ENCODE measurements at places on chromosomes 3 and 15.

GRCh38 chr15:62997441-62997840 is 45.1 kb upstream of the TPM1 start:
- no peak for DNase-seq

DNA sequence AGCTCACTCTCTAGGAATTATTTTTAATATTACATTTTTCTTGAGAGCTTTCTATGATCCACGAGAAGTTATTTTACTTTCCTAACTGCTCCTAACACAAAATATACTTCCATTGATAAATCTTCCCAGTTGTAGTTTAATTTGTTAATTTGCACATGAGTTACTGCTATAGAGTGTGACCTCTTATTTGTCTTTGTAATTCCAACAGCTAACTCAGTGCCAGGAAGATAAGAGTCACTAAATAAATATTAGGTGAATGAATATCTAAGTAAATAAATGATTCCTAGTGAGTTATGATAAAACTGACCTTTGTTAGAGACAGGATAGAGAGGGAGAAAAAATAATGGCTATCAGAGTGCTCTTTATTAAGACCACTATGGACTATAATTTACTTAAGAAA is 319.9 kb downstream of the NAALADL2 start:
- DNase-seq: no peak

- no peak for DNase-seq
Observed at GRCh38 chr15:59678620-59679019, 10.5 kb downstream of the BNIP2 start.

- no peak for DNase-seq
Observed at GRCh38 chr3:161082063-161082462, 23.1 kb downstream of the B3GALNT1 start.

DNA sequence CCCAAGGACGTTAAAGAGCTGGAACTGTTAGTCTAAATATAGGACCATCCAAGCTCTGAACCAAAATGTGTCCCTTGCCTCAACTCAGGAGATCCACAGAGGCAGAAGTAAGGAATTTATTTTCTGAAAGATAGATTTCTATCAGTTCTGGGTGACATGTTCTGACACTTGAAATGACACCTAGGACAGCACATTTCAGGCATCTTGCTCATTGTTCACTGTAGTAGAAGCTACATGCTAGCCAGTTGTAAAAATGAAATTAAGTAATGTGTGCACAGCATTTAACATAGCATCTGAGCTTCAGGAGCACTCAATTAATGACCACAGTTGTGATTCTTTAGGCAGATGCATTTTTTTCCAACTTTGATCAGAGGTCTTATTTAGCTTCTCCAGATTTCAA is 567 bp downstream of the CCR2 start:
- no peak for DNase-seq

DNA sequence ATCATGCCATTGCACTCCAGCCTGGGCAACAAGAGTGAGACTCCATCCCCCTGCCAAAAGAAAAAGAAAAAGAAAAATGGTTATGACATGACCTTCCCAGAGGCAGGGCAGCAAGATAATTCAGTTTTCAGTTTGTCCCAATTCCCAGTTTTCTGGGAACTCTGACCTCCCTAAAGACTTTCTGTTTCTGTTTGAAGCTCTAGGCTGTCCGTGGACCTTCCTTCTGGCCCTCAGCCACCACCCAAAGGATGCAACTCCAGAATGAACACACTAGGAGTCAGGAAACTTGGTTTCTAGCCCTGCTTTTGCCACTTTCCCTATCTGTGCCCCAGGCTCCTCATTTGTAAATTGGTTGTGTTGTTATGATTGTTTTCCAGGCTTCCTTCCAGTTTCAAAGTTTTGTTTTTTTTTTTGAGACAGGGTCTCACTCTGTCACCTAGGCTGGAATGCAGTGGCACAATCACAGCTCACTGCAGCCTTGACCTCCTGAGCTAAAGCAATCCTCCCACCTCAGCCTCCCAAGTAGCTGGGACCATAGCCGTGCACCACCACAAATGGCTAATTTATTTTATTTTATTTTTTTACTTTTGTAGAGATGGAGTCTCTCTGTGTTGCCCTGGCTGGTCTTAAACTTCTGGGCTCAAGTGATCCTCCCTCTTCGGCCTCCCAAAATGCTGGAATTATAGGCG is 68.6 kb downstream of the CDC25A start:
- no peak for DNase-seq

DNA sequence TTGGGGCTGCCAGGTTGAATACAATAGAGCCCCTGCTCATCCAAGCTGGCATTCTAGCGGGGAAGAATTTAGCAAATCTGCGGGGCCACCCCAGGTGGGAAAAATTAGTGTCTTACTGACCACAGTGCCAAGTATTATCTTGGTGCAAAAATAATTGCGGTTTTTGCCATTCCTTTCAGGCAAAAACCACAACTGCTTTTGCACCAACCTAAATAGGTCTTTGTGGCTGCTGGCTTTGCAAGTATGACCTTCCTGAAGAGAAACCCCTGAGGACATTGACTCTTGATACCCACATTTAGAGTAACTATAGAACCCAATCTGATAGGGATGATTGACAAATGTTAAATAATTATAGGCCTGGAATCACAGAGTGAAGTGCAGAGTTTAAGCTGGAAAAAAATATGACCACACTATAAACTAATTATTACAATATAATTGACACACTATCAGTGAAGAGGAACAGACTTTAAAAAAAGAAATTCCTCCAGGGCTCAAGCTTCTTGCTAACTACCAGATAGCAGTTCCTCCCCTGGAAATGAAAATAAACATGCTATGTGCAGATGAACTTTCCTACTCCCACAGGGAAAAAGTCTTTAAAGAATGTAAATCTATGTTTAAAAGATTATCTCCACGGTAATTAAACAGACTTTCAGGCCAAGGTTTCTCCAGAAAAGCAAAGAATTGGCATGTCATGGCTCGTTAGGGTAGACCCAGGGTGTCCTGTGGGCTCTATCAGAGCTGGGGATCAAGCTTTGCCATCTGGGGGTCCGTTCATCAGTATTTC is 34.4 kb downstream of the CA12 start:
- no peak for DNase-seq

DNA sequence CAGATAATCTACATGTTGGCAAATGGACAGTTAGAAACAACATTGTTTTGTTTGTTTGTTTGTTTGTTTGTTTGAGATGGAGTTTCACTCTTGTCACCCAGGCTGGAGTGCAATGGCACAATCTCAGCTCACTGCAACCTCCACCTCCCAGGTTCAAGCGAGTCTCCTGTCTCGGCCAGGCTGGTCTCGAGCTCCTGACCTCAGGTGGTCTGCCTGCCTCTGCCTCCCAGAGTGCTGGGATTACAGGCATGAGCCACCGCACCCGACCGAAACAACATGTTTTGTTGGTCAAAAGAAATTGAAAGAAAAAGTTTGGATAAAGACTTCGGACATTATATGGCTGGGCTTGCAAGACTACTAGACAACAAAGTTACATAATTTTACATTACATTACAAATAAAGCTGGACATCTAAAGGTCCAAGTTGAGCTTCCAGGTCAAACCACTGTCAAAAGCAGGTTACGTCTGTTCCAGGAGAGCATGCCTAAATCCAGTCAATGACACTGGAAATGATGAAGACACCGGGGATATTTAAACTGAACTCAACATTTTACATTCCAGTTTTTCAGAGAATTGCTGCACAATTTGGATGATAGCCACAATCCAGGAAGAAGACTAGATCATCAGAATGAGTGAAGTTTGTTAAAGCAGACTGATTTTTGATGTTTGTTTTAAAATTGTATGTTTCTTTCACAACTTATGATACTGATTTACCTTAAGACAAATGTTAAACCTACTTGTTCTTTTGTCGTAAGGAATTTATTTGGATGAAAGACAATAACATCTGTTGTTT is 18.6 kb downstream of the SERP1 start:
- DNase-seq: no peak

DNA sequence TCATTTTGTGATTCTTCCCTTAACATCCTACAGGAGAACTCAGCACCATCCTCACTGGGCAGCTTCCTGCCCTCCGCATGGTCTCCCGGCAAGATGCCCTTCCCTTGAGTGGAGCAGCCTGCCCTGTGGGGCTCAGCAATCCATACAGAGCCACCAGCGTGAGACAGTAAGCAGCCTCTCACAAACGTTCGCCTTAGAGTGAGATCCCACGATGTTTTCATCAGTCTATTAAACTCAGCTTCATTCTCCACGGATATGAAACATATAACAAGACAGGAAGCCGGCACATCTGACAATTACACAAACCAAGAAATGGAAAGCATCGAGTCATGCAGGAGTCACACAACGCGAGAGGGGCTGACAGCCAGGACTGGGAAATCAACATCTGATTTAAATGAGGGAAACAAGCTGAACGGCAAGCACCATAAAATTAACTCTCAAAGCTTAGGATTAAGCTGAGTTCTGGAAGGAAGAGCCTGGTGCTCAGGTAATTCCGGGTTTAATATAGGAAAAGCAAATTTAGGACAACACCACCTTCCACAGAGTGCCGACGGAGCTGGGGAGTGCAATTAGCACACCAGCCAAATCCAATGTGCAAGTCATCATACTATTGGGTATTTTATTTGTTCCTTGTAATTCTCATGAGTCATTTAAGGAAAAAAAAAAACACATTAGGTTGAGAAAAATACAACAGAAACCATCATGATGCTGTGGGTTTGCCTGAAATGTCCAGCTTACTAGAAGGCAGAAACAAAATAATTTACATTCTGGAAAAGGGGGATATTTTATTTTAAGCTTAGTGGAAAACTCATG is 272.0 kb downstream of the OCA2 start:
- DNase-seq: no peak

GRCh38 chr15:60363087-60363549 is 34.7 kb downstream of the ANXA2 start:
- DNase-seq: no peak

DNA sequence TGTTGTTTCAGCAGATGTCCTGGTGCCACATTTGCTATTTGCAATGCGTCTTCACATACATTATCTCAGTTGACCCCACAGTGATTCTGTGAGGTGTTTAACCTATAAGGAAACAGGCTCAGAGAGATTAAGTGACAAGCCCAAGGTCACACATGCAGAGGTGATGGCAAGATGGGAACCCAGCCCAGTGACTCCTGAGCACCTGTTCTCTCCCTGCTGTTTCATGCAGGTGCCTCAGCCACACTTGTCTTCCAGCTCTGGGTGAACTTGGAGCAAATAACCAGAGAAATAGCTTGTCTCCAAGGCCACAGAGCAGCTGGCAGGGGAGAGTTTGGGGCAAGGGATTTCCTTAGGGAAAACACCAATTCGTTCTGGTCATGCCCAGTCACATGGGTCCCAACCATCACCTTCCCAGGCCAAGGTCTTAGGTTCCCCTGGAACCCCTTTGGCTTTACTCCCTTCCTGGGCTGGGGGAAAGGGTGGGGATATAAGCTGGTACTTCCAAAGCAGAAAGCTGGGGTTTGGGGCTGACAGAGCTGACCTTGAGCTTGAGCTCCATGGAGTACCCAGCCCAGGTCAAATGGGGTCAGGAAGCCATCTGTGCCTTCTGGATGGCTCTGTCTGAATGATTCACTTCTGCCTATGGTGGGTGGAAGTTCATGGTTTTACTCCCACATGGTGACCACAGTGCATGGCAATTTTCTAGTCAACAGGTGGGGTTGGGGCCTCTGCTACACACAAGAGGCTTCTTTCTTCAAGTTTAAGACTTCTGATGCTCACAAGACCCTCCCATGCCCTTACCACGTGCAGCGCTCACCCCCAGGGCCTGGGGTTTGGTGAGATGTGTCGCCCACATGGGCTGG is 22.4 kb downstream of the LIPC start:
- DNase-seq: no peak

- no peak for DNase-seq
Observed at GRCh38 chr3:188754267-188754666, 417.5 kb upstream of the TPRG1 start.

GRCh38 chr15:51869060-51869421 is 39.6 kb downstream of the TMOD3 start:
- DNase-seq: no peak

DNA sequence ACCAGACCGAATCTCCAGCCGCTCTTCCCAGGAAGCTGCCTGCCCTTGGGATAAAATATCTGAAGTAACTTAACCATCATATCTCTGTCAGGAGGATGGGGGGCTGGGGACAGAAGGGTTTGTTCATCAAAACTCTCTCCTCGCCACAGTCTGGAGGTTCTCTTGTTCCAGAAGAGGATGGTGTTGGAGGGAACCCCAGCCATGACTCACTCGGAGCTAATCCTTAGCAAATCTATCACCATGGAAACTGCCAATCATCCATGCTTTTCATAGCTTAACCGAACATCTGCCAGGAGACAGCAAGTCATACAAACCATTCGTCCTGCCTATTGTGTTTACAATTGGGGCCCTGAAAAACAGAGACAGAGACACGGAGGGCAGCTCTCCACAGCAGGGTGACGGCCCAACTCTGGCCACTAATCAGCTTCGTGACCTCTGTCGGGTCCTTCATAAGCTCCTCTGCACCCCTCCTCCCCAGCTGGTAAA is 73.8 kb upstream of the HEG1 start:
- DNase-seq: no peak

GRCh38 chr3:67094774-67095173 is 96.7 kb downstream of the KBTBD8 start:
- no peak for DNase-seq

- no peak for DNase-seq
Observed at GRCh38 chr15:63339006-63339766, 42.5 kb downstream of the CA12 start.

DNA sequence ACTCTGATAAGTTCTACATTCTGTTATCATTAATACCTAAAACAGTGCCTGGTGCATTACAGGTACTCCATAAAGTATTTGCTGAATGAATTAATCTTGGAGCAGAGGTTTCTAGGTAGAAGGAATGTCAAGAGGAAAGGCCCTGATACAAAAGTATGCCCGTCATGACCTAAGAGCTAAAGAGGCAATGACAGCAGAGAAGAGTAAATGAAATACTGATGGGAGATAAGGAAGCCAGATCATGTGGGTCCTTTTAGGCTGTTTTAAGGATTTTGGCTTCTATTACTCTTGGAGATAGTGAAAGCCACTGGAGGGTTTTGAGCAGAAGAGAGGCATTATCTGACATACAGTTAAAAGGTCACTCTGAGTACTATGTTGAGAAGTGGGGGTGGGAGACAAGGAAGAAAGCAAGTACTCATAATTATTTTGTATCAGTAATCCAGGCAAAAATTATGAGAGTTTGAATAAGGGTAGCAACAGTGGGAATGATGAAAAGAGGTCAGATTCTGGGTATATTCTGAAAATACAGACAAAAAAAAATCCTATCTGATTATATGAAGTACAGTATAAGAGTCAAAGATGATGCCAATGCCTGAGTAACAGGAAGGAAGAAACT is 48.3 kb downstream of the DENND4A start:
- no peak for DNase-seq
